ENCODE measurements at places on chromosomes 11 and 22.

- no peak overlapping the region for H3K4me3 ChIP-seq
- no peaks in the 10 kb centered on the region for H3K36me3 ChIP-seq
- DNase-seq, result no peak
- no peaks in the 10 kb centered on the region for H3K4me1 ChIP-seq
These were observed 67.2 kb downstream of the CECR2 start for GRCh38 chr22:17436382-17436980.

DNA sequence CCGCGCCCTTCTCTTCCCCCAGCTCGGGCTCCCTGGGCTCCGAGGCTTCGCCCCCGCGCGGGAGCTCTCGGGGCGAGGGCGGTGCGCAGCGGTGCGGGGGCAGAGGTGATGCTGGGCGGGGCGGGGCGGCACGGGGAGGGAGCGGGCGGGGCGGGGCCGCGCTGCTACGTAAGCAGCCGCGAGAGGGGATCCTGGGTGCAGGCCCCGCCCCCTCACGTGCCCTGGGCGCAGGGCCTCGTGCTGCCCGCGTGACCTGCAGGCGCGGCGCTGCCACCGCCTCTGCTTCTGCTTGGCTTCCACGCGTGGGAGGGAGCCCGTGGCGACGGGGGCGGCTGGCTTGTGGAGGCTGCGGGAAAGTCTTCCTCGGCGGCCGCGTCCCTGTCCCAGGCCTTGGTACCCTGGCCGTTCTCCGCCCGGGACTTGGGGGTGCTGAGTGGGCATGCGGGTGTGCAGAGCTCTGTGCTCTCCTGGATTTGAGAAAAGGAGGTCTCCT is 132.6 kb upstream of the HSD17B12 start:
- DNase-seq, result peak; percentile 51
- H3K4me3 ChIP-seq, result no peak overlapping the region
- H3K27ac ChIP-seq, result no peak overlapping the region
- no peaks in the 10 kb centered on the region for H3K27me3 ChIP-seq
- H3K4me1 ChIP-seq, result peaks cover 11% of the 10 kb centered on the region

DNA sequence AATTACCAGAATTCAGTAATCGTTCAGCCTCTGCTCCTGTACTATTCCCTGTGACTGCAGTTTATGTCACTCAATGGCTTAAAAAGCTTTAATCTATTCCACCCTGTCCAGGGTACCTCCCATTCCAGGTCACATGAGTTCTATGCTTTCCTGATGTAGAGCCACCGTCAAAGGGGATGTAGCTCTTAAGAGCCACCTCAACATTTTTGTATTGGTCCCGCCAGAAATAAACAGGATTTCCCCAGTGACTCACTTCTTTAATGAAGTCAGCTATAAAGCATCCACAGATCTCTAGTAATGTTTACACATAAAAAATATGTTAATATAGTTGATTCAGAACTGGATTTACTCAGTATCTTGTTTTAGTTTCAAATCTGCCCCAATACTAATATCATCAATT is 1.3 kb upstream of the OR8D1 start:
- H3K4me3 ChIP-seq, result no peak overlapping the region
- peaks cover 16% of the 10 kb centered on the region for H3K4me1 ChIP-seq
- H3K36me3 ChIP-seq, result no peaks in the 10 kb centered on the region

GRCh38 chr22:20776624-20777405 is 2.9 kb downstream of the SERPIND1 start:
- H3K4me1 ChIP-seq, result peaks cover 17% of the 10 kb centered on the region
- no peak overlapping the region for H3K27ac ChIP-seq
- DNase-seq, result no peak

- no peak overlapping the region for H3K4me3 ChIP-seq
- DNase-seq, result no peak
- no peaks in the 10 kb centered on the region for H3K27me3 ChIP-seq
- no peak overlapping the region for H3K27ac ChIP-seq
- H3K36me3 ChIP-seq, result no peaks in the 10 kb centered on the region
These were observed 404.3 kb downstream of the JRKL start for GRCh38 chr11:96794152-96794551.

- no peak for DNase-seq
- H3K27ac ChIP-seq, result no peak overlapping the region
- H3K4me3 ChIP-seq, result no peak overlapping the region
- H3K36me3 ChIP-seq, result no peaks in the 10 kb centered on the region
These were observed 444.4 kb downstream of the DLG2 start for GRCh38 chr11:85182441-85183387.

- no peaks in the 10 kb centered on the region for H3K27me3 ChIP-seq
- H3K36me3 ChIP-seq, result no peaks in the 10 kb centered on the region
- H3K27ac ChIP-seq, result no peak overlapping the region
- DNase-seq, result no peak
These were observed 32.1 kb downstream of the RAB30 start for GRCh38 chr11:83039566-83039965.

DNA sequence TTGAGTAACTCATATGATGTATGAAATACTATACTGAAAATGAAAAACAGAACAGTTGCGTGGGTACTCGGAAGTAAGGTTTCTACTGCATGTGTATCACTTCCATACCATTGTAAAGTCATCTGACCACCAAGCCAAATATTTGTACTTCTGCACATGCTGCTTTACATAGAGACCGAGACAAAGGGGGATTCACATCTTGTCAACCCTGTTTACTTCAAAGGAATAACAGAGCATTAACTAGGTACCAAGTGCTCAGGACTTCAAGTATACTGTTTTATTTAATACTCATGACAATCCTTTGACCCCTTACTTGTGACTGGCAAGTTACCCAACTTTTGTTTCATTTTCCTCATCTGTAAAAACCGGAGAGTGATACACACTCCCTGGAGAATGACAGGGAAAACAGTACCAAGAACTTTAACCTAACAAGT is 9.9 kb downstream of the MAPK1 start:
- H3K4me1 ChIP-seq, result peaks cover 66% of the 10 kb centered on the region
- no peak overlapping the region for H3K4me3 ChIP-seq
- DNase-seq, result no peak
- H3K27ac ChIP-seq, result no peak overlapping the region

DNA sequence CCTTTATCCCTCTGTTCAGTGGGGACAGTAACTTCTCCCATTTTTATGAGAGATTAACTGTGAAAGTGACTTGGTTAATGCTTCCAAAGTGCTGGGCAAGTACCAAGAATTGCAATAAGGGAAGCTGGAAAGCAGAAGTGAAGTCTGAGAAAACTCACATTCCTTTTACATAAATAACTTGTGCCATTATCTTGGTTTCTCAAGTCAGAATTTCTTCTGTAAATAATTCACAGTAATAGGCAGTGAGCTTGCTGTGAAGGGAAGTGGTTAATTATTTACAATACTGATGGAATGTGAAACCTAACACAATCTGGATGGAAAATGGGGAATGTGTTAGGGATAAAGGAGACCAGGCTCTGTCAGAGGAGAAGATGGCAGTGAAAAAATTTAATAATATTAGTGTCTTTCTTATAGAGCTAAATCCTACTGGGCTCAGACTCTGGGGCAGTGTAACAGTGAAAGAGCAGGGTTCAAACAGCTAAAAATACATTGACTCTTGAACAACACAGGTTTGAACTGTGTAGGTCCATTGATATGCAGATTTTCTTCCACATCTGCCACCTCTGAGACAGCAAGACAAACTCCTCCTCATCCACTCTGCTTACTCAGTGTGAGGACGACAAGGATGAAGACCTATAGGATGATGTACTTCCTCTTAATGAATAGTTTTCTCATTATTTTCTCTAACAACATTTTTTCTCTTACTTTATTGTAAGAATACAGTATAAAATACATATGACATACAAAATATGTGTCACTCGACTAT is 251.5 kb upstream of the ISX start:
- peak overlapping the region; percentile 33 for H3K27ac ChIP-seq
- H3K36me3 ChIP-seq, result no peaks in the 10 kb centered on the region
- no peak overlapping the region for H3K4me3 ChIP-seq
- no peak for DNase-seq
- H3K4me1 ChIP-seq, result peaks cover 7% of the 10 kb centered on the region
- H3K27me3 ChIP-seq, result no peaks in the 10 kb centered on the region

- H3K4me1 ChIP-seq, result no peaks in the 10 kb centered on the region
- no peak overlapping the region for H3K27ac ChIP-seq
- H3K36me3 ChIP-seq, result no peaks in the 10 kb centered on the region
- H3K27me3 ChIP-seq, result no peaks in the 10 kb centered on the region
- H3K4me3 ChIP-seq, result no peak overlapping the region
- no peak for DNase-seq
These were observed 55.0 kb upstream of the DEPDC7 start for GRCh38 chr11:32960553-32961164.

DNA sequence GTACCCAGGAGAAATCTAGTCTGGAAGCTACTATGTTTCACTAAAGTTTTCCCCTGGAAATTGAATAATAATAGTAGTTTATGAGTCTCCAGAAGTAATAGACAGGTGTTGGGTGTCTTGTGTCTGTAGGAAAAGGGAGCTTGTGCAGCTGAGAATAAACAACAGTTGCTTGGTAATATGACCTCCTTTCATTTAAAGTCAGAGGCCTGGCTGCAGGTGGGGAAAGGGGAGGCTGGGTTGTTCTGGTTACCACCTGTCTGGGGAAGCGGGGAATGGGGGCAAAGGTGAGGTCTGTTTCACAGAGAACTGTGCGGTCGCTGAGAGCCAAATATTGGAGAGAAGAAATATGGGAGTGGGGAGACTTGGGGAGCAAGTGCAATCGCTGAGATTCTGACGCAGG is 3.3 kb upstream of the GRAMD1B start:
- H3K27ac ChIP-seq, result no peak overlapping the region
- no peak for DNase-seq
- peaks cover 12% of the 10 kb centered on the region for H3K27me3 ChIP-seq
- H3K36me3 ChIP-seq, result no peaks in the 10 kb centered on the region

DNA sequence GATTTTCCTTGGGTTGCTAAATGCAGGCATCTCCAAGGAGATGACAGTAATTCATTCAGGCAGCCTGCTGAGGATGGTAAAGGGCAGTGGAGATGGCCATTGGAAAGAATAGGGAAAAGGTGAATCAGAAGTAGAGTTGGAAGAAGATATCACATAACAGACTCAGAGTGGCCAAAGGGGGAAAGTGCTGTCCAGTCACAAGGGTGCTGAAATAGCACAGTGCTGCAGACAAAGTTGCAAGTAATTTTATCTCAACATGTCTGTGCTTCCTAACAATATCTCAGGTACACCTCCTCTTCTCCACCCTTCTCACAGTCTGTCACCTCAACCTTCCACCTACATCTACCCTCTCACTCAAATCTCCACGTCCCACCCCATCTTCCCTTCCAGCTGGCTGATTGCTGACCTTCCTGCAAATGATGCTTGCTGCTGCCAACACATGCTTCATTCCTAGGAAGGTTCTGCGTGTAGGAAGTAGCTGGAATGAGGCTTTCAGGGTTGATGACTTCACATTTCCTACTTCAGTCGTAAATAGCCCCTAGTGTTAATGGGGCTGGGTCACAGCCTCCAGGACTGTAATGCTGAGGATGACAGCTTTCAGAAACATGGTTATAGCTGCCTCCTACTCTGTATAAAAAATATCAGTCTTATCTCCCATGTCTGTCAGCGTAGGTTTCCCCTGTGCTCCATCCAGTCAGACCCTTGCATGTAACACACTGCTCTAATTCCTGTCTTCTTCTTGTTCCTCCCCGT is 123.9 kb downstream of the CTNND1 start:
- H3K4me3 ChIP-seq, result no peak overlapping the region
- no peak overlapping the region for H3K27ac ChIP-seq
- H3K36me3 ChIP-seq, result no peaks in the 10 kb centered on the region
- no peak for DNase-seq
- no peaks in the 10 kb centered on the region for H3K4me1 ChIP-seq

GRCh38 chr11:123493349-123494063 is 63.4 kb downstream of the GRAMD1B start:
- DNase-seq, result no peak
- H3K4me1 ChIP-seq, result no peaks in the 10 kb centered on the region
- H3K4me3 ChIP-seq, result no peak overlapping the region
- H3K36me3 ChIP-seq, result no peaks in the 10 kb centered on the region

DNA sequence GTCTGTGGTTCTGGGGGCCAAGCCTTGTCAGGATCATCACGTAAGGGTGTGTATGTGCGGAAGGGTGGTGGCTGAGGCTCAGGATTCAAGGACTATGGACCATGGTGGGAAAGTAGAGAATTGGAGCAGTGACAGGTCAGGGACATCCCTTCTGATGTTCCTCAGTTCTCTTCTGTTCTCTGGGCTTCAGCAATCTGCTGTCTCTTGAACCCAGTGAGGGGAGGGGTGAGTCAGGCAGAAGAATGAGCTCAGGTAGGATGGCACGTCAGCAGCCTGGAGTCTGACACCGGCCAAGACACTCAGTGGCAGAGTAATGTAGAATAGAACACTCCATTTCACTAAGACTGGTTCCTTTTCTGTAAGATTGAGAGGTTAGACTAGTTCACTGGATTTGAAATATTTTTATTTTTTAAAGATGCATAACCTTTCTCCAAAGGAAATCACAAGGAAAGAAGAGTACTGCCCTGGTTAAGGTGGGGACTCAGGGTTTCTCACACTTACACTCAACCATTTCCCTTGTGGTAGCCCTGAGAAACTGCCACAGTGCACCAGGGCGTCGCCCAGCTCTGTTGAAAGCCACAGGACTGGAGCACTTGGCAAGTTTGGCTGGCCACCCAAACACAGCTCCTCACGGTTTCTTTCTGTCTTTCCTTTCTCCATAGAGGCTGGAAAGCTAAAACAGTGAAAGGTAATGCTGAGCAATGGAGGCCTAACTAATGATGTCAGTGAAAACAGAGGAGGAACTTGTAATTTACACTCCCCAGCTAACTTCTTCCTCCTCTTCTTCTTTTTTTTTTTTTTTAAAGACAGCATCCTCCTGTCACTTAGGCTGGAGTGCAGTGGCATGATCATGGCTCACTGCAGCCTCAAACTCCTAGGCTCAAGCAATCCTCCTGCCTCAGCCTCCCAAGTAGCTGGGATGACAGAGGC is 23.1 kb upstream of the MICAL2 start:
- H3K4me1 ChIP-seq, result no peaks in the 10 kb centered on the region
- H3K27me3 ChIP-seq, result no peaks in the 10 kb centered on the region
- no peaks in the 10 kb centered on the region for H3K36me3 ChIP-seq
- no peak overlapping the region for H3K4me3 ChIP-seq
- peak overlapping the region; percentile 65 for H3K27ac ChIP-seq
- no peak for DNase-seq

DNA sequence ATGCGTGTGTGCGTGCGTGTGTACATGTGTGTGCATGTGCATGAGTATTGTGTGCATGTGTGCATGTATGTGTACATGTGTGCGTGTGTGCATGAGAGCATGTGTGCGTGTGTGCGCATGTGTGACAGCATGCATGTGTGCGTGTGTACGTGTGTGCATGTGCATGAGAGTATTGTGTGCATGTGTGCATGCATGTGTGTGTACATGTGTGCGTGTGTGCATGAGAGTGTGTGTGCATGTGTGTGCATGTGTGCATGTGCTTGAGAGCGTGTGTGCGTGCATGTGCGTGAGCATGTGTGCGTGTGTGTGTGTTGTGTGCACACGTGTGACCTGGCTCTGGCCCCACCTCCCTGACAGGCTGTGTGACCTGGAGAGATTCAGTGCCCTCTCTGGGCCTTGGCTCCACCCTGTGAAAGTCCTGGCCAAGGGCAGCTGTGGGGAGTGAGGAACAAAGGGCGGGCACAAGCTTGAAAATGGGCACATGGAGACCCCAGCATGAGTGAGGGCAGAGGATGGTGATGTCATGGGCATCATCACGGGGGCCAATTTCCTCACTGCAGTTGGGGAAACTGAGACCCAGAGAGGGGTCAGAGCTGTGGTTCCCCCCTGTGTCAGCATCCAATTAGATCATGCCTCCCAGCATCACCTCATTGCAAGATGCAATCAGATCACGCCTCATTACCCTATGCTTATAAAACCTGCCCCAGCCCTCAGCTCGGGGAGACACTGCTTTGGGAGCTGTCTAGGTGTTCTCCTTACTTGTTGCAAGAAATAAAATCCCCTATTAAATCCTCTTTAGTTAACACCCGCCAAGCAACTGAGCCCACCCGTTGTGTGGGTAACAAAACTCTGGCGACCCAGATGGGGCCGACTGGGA is 658 bp downstream of the ACY3 start:
- peak overlapping the region; percentile 94 for H3K27ac ChIP-seq
- H3K27me3 ChIP-seq, result no peaks in the 10 kb centered on the region
- H3K36me3 ChIP-seq, result no peaks in the 10 kb centered on the region
- H3K4me1 ChIP-seq, result peaks cover 67% of the 10 kb centered on the region
- H3K4me3 ChIP-seq, result peak overlapping the region; percentile 48
